ENCODE measurements at places on chromosomes 16 and 17. TPM values are rescaled to one million over a fixed set of nuclear protein-coding genes. Genes with fewer than 3 reads are reported as not detected.

Gene BEAN1
- total RNA-seq = 3.6 TPM

Gene SDR42E2
- total RNA-seq = not detected

Gene USP22
- 363 TPM for total RNA-seq

Gene CORO1A
- total RNA-seq = 0.49 TPM

Gene CHAD
- total RNA-seq = not detected

Gene SPATA22
- total RNA-seq = 0.49 TPM

Gene RHBDL3
- total RNA-seq = 0.49 TPM

Gene CMTM2
- not detected for total RNA-seq

Gene QRICH2
- total RNA-seq = 1.8 TPM

Gene DPEP2
- not detected for total RNA-seq

Gene LRRC46
- not detected for total RNA-seq

Gene HSPB9
- total RNA-seq = not detected

Gene SPAG9
- 121 TPM for total RNA-seq

Gene LGALS9B
- total RNA-seq = not detected

Gene REXO5
- total RNA-seq = 7.0 TPM

Gene NEURL4
- 16.2 TPM for total RNA-seq

Gene CRHR1
- total RNA-seq = not detected
